ENCODE measurements at places on chromosomes 3 and 15.

GRCh38 chr3:69491975-69492374 lies 106.1 kb upstream of the FRMD4B start:
- DNase-seq: no peak

- DNase-seq: no peak
Observed at GRCh38 chr3:52452126-52452525, 1.7 kb downstream of the TNNC1 start.

DNA sequence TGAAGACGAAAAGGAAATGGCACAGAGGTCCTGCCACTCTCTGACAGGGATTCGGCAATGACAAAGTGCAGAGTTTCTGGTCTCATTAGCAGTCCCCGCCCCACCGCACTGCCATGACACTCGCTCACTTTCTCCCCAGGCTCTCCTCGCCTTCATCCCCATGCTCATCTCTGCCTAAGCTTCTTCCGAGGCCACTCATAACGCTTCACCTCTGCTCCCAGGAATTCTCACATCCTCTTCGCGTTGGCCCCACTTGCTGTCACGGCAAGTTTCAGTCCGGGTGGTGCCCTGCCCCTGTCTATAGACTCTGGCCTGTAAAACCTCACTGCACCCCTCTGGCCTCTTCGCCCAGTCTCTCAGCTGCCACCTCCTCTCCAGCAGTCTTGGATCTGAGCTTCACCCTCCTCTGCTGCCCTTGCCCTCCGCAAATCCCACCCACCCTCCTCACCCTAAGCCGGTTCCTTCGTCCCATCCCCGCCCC lies 654 bp downstream of the RUBCN start:
- DNase-seq: no peak

DNA sequence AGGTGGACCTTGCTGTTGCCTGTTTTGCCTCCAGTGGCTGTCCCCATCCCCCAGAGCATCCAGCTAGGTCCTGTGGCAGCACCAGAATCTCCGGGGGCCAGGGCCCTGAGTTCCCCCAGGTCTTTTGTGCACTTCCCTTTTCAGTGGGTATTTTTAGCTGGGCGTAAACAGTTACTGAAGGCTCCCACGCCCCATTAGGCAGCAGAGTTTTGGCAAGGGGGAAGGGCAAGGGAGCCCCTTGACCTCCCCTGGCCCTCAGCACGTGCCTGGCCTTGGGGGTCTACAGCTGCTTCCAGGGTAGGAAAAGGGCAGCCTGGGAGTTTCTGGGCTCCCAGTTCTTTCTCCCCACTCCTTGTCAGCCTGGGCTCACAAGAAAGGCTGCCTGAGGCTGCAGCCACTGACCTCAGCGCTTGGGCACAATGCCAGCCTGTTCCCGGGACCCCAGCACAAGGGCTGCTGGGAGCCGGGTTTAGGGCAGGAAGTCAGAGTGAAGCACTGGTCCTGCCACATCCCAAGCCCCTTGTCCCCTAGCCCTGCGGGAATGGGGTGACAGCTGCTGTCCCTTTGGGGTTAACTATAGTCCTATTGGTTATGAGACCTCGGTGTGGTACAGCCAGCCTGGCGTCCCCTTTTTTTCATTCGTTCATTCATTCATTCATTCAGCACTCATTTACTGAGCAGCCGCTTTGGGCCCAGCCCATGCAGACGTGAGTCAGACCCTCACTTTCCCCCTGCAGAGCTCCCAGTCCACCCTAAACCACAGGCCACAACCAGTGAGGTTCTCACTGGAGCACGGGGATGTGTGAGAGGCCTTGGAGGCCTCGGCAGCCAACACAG lies 8.4 kb downstream of the CSK start:
- DNase-seq: peak; percentile 26

GRCh38 chr3:183427196-183427875 lies 1.1 kb downstream of the MCF2L2 start:
- no peak for DNase-seq

DNA sequence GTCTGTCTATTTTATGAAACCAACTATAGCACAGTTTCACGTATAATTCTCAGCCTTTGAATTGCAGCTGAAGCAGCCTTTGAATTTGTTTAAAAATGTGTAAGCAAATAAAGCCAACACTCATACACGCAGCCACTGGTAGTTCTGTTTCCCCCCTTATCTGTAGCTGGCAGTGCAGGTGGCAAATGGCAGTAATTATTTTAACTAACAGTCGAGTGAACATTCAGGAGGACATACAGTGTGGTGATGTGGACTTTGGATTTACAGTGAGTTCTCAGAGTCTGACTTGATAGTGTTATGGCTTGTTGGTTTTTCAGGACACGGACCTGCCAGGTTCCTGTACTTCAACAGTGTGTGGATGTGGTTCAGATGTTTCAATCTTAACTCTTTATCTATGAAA lies 64.0 kb upstream of the SKOR1 start:
- DNase-seq: no peak

DNA sequence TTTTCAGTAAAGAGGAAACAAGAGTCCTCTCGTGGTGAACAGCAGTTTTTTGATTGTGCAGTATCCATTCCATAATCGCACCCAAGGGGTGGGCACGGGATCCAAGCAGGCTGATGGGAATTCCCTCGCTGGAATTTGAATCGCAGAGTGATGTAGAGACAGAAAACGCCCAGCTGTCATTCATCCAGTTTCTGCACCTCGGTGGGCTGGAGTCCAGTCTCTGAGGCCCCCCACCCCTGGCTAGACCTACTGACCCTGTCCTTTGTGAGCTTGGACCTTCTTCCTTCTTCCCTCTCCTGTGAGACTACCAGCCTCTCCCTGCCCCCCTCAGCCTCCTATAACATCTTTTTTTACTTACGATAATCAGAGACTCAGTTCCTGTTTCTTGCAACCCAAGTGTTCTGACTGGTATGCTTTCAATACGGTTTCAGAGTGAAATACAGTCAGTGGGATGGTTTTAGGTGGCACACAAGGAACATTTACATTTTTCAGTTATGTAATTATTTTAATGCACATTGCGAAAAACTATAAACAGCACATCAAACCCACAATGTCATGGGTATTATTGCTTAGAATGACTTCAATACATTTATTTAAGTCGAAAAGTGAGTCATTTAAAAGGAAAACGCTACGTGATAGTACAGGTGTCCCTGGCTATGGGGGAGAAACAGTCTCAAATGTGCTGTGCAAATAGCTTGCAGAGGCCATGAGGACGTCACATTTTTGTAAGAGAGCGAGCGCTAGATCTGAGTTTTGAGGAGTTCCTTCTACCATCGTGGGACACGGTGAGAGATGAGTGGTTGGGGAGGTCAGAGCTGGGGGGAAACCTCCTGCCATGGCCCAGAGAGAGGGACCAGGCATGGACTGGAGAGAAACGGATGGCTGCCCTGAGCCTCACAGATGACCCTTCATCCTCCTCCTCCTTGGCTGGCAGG lies 37.5 kb upstream of the CHST2 start:
- no peak for DNase-seq

DNA sequence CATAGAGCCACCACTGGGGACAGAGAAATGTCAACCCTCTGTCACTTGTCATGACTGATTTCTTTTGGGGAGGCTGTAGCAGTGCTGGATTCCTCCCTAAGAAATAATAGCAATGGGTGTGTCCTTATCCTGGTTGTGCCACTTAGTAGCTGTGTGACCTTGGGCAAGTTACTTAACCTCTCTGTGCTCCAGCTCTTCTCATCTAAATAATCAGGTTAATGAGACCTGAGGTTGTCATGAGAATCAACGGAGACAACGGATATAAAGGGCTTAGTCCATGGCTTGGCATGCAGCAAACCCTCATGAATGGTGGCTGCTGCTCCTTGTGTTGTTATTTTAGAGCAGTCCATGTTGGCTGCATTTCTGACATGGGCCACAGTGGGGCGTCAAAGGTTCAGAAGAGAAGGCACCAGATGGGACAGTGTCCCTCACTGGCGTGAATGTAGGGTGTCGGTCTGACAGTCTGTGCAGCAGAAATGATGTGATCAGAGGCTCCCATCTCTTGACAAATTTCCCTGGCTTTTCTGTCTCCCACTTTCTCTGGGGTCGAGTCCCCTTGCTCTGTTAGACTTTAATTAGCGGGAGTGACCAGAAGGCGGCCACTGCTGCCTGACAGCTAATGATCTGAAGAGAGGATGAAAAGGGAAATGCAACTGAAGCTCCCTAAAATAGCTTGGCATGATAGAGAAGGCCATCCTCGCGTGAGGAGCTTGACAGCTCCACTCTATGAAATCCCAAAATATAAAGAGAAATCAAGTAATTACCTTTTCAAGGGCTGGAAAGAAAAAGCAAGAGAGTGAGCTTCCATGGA lies 209.4 kb downstream of the CADPS start:
- peak; percentile 38 for DNase-seq

DNA sequence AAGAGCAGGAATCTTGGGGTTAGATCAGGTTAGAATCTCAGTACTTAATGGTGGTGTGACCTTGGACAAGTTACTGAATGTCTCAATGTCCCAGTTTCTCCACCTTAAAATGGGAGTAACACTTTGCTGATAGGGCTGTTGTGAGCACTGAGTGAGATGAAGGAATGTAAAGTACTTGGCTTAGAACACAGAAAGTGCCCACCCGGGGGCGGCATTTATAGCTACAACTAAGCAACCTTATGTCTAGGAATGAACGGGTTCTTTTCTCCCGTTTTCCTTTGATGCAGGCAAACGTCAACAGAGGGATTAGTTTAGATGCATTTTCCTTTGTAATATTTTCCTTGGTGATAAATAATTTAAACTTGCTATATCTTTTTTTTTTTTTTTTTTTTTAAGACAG lies 176.6 kb downstream of the USP13 start:
- DNase-seq: no peak

DNA sequence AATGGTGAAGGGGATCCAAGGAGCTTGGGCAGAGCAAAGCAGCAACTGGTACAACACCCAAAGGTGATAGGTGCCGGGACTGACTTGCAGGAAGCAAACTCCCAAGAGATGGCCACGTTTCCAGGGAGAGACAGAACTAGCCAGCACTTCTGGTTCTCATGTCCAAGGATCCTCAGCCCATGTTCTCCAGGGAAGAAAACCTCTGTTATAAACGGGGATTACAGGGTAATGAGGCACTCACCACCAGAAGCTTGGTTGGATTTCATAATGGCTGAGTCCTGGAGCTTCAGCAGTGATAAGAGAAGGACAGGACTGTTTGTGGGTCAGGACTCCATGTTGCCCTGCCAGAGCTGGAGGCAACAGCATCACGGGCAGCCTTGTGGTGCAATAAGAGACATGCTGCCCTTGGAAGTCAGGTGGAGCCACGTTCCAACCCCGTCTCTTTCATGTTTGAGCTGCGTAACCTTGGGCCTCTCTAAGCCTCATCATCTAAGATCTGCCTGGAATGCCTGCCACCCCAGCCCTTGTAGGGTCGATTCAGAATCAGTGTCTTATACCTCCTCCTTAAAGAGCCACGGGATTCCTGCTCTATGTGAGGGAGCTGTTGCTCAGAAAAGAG lies 181.0 kb downstream of the ABHD5 start:
- no peak for DNase-seq

- no peak for DNase-seq
Observed at GRCh38 chr15:67303490-67304363, 49.1 kb downstream of the IQCH start.

GRCh38 chr3:111749171-111750170 lies 109.6 kb upstream of the PHLDB2 start:
- DNase-seq: no peak

DNA sequence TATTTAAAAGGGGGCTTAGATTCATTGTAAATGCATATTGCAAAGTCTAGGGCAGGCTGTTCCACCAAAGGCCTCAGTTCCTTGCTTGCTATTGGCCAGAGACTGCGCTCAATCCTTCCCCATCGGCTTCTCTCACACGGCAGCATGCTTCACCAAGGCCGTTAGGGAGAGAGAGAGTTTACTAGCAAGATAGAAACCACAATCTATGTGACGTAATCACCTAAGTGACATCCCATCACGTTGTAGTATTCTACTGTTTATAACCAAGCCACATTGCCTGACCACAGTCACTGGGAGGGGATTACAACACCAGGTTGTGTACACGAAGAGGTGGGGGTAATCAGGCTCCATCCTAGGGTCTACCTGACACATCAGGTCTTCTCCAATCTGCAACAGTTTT lies 16.0 kb upstream of the NPAP1 start:
- DNase-seq: no peak

GRCh38 chr15:42544853-42545629 lies 3.6 kb downstream of the LRRC57 start:
- DNase-seq: no peak

DNA sequence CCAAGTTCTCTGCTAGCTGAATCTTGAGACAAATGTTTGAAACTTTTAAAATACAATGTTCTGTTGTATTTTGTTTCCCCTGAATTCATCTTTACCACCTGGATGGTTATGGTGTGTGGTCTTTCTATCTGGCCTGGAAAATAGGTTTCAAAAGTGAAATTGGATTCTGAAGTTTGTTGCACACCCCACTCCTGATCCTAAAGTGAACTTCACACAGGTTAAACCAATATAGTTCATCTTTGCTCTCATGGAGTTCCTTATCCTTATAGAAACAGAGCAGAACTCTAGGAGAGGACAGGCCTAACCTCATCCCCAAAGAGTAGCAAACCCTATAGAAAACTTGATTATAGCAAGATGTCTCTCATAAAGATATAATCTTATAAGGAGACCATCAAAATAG lies 179.4 kb upstream of the BCL6 start:
- DNase-seq: no peak

DNA sequence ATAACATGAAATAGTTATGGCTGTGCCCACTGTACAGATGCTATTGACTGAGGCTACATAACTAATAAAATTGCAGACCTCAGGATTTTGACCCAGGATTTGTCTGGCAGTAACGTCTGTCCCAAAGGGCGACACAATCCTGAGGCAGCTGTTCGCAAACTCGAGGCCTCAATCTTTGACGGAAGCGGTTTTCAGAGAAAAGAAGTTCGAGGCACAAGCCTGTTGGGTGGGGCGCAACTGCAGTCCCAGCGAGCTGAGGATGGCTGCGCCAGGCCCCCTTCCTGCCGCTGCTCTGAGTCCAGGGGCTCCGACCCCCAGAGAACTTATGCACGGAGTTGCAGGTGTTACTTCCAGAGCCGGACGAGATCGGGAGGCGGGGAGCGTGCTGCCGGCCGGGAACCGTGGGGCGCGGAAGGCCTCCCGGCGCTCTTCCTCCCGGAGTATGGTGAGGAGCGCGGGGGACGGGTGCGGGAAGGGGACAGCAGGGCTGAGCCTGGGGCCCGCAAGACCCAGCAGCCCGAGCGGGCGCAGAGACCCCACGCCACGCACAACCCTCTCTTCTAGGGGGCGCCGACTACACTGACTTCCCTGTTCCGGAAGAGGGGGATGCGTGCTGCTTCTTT lies at the start of gene PARP15:
TSS of gene PARP15 (plus strand) at position 242 of the 623 bp plus-strand sequence. CDS start at position 260, 18 bp downstream.
- DNase-seq: no peak

DNA sequence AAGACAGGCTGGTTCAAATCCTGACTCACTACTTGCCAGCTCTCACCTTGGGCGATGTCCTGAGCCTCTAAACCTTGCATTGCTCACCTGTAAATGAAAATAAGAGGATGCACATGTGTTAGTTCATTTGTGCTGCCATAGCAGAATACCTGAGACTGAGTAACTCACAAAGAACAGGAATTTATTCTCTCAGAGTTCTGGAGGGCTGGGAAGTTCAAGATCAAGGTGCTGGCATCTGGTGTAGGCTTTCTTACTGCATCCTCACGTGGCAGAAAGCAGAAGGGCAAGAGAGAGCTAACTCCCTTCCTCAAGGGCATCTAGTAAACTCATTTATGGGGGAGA lies 222.7 kb downstream of the MTHFS start:
- DNase-seq: no peak

GRCh38 chr15:98896802-98897732 lies 110.5 kb downstream of the PGPEP1L start:
- DNase-seq: peak; percentile 90

All from fibroblast of the conjunctiva (primary cell).